ENCODE measurements at places on chromosomes 2 and 18.

GRCh38 chr2:109162999-109163398 is 34.0 kb downstream of the SH3RF3 start:
- DNase-seq, result peak; percentile 75

DNA sequence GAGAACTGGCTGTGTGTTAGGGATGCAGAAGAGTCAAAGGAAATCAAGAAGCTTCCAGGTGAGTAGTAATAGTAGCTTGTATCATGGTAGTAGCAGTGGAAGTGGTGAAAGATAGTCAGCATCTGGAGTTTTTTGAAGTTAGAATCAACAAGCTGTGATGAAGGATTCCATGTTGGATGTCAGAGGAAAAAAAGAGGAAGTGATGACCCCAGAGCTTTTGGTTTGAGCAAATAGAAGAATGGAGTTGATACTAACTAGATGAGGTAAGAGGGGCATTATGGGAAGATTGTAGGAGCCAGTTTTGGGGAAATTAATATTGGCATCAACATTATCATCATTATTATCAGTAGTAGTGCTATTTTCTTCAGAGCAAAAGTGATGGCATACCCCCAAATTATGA is 542.2 kb downstream of the XIRP2 start:
- DNase-seq, result no peak

DNA sequence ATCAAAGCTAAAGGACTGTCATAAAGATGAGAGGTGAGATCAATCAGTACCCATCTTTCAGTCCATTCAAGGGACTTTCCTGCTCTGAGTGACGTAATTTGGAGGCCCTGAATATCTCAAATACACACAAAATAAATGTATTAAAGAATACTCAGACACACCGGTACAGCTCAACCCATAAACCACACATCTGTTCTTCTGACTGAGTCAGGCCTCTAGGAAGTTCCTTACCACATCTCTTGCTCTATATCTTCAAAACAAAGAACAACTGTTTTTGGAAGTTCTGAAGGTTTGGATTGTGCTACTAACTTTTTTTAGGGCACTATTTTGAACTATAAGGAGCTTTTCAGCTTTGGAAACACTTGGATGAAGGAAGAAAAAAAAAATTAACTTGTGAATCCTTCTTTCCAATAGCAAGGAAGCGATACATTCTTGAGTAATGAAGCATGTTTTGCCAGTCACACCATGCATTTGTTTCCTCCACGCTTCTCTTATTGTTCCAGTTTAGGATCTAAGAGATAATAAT is 866.5 kb upstream of the VRK2 start:
- peak; percentile 32 for DNase-seq

GRCh38 chr2:61620244-61621159 is 82.3 kb upstream of the XPO1 start:
- peak; percentile 83 for DNase-seq

- DNase-seq, result no peak
These were observed 4.2 kb upstream of the IL1R1 start for GRCh38 chr2:102138331-102138730.

Measured in urothelium cell line (cell line).